Karpas-422 (cell line): ENCODE measurements at places on chromosomes 3 and 15.

DNA sequence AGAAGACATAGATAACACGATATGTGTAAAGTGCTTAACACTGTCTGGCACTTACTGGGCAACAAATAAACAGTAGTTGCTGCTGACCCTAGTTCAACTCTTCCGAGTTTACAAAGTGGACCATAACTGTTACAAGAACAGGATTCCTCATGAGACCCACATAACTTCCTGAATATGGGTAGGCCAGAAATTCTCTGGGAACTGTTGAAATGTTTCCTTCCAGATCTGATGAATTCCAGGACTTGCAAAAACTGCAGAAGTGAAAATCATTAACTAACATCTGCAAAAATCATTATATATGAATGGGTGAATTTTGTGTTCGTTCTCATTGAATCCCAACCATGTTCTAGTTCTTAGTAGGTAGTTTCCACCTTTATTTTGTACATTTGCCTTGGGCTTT lies 181.7 kb upstream of the MME start:
- DNase-seq: no peak

DNA sequence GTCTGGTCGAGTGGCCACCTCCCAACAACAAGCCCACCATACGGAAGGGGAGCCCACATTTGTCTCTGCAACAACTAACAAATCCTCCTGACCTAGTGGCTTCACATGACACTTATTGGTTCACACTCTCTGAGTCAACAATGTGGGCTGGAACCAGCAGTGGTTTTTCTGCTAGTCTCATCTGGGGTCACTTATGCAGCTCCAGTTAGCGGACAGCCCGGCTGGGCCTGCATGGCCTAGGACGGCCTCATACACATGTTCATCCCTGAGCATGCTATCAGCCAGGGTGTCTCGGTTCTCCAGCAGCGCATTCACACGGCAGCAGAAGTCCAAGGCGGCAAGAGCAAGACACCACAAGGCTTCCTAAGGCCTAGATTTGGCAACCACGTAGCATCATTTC lies 281.7 kb downstream of the XXYLT1 start:
- DNase-seq: no peak

- no peak for DNase-seq
Measured at GRCh38 chr3:17157713-17158112, 273.0 kb downstream of the PLCL2 start.

DNA sequence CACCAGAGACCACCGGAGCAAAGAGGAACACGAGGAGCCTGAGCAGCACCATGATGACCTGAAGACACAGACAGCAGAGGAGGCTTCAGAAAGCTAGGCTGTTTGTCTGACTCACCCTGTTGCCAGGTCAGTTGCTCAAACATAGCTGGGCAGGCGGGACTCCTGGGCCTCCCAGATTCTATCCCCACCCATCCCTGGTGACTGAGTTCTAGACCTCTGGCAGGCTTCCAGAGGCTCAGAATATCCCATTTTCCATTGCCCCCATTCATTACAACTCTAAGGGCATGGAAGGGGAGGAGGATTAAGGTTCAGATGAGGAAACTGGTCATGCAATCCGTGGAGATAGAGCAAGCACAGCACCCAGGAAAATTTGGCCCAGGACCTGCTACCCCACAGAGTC lies at the start of gene CDHR4:
Gene CDHR4, minus strand, starts transcription at position 113 of the 400 bp plus-strand sequence. Its CDS starts 61 bp downstream, at position 52.
- no peak for DNase-seq

DNA sequence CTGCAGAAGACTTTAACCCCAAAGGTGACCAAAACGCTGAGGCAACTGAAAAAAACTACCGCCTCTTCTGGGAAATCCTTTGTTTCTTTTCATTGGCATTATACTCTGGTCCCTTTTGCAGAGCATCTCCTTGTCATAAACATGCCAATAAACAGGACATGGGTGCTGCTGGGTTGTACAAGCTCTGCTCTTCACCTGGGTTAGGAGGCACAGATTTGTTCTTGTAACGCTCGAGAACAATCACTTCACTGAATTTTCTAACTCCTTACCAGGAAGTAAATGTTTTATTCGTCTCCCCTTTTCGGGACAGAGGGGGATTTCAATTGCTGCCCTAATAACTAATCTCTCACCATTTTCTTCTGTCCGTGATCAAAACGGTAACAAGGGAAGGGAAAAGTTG lies 1.3 kb downstream of the PLCH1 start:
- DNase-seq: no peak

DNA sequence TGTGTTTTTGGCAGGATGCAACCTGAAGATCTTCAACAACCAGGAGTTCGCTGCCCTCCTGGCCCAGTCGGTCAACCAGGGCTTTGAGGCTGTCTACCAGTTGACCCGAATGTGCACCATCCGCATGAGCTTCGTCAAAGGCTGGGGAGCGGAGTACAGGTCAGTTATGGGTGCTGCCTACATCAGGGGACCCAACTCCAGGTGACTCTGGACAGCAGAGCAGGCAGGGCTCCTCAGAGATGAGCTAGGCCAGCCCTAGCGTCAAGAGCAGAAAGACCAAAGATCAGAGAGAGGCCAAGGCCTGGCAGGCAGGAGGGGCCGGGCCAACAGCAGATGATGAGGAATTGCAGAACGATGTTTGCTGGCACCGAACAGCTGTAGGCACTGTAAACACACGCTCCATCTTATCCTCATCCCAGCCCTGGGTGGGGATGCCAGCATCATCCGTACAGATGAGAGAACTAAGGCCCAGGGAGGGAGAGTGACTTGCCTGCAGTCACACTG lies 67.1 kb downstream of the AAGAB start:
- no peak for DNase-seq

GRCh38 chr15:89070197-89071124 lies 17.8 kb upstream of the ABHD2 start:
- DNase-seq: no peak

GRCh38 chr3:141305436-141305835 lies 62.9 kb upstream of the ZBTB38 start:
- DNase-seq: peak; percentile 47

DNA sequence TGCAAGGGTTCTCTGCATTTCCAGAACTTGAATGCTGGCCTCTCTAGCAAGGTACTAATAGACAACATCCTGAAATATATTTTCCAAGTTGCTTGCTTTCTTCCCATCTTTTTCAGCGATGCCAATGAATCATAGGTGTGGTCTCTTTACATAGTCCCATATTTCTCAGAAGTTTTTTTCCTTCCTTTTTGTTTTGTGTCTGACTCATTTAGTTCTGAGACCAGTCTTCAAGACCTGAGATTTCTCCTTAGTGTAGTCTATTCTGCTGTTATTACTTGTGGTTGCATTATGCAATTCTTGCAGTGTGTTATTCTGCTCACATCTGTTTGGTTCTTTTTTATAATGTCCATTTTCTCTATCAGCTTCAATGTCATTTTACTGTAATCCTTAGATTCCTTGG lies 1265.0 kb upstream of the ALCAM start:
- DNase-seq: no peak

DNA sequence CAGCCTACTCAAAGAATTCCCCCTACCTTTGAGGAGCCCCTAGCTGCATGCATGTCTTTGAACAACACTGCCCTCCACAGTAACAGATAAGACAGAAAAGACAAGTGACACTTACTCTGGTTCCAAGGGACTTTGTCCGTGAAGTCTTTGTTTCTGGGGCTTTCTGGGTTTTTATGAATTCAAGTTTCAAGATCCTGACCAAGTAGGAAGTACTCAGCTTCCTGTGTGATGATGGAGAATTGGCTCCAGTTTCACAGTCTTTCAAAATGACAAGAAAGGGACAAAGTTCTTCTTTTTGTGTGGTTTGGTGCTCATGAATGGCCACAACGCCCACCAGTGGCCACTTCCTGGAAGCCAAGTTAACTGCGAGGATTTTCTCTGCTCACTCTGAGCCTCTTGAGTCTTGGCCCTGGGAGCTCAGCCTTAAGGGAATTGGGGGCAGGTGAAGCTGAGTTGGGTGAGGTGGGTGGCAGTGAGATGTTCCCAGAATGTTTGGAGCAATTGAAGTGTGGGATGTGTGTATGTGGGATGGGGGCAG lies at the start of gene CCR1:
Gene CCR1, minus strand, starts transcription at position 147 of the 538 bp plus-strand sequence. CDS start 4,000 bp downstream, outside the sequence.
- DNase-seq: peak; percentile 80

DNA sequence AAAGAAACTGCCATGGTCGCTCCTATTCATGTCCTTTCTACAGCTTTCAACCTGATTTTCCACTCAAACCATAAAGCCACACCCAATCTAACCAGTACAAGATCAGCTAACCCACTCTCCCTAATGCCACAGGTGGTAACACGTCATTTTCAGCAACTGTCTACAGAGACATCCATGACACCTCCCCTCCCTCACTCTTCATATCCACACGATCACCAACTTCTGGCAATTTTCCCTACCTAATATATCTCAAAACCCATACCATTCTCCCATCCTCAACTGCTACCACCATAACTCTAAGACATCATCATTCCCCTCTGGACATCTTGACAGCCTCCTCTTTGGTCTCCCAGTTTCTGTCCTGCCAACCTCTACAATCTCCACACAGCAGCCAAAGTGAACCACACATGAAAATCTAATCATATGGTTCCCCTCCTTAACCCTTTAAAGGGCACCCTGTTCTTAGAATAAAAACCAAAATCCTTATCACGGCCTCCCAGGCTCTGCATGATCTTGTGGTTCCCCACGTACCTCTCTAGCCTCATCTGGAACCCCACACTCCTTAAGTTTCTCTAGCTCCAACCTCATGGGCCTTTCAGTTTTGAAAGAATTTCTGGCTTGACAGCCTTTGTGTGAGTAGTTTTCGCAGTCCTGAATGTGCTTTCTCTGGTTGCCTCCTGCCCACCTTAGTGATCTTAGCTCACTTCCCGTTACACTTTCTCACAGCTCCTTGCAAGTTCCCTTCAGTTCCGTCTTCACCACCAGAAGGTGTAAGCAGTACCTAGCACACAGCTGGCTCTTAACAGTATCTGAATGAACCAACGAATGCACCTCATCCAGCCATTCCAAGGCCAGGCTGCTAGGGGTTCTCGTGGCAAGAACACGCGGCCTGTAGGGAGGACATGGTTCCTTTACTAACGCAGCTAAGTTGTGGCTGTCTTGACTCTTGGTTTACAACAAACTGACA lies 33.4 kb downstream of the SPINK8 start:
- peak; percentile 83 for DNase-seq

- no peak for DNase-seq
Measured at GRCh38 chr3:141408596-141408995, 40.3 kb downstream of the ZBTB38 start.

- DNase-seq: no peak
Measured at GRCh38 chr15:69812861-69813261, 284.9 kb downstream of the TLE3 start.

GRCh38 chr15:38843051-38843501 lies 278.5 kb upstream of the RASGRP1 start:
- no peak for DNase-seq

GRCh38 chr3:78634316-78634715 lies 1133.5 kb downstream of the ROBO1 start:
- DNase-seq: no peak

DNA sequence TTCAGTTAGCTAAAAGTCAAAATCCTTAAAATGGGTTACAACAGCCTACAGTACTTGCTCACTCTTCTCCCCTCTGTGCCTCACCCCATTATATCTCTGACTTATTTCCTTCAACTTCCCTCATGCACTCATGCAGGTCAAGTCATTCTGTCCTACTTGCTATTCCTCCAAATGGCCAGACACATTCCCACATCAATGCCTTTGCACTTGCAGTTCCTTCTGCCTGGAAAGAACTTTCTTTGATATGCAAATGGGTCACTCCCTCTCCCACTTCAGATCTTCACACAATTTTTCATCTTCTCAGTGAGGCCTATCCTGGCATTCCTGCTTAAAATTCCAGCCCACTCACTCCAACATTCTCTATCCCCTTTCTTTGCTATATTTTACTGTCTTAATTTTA lies 547.2 kb upstream of the TGFBR2 start:
- no peak for DNase-seq

DNA sequence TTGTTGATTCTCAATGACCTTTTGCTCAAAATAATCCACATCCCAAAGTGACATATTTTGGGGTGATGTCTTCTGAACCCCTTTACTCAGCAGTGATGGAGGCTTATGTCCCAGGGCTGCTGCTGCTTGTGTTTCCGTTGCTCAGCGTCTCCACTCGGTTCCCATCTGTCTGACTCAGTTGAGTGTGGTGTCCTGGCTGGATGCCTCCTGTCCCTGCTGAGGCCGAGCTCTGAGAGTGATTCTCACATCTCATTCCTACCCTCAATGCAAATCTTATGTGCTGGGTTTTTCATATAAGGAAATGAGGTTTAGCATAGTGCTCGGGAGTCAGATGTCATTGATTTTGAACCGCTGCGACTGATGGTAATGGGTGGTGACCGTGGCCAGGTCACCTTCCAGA lies 247.4 kb downstream of the GABRG3 start:
- DNase-seq: no peak

DNA sequence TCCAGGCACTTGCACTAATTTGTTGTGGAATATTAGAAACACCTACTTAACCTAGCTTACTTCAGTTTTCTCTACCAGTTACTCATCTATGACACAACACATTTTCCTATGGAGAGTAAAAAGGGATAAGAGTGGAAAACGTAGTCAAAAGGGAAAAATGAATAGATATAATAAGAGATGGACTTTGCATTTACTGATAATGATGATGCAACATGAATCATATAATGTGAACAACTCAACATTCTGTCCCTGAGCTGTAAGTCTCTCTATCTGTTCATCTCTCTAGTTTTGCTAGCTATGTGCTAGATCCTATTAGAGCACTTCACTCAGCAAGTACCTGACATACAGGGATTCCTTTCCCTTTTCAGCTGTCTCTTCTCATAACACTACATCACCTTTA lies 627.1 kb downstream of the AGBL1 start:
- DNase-seq: no peak

DNA sequence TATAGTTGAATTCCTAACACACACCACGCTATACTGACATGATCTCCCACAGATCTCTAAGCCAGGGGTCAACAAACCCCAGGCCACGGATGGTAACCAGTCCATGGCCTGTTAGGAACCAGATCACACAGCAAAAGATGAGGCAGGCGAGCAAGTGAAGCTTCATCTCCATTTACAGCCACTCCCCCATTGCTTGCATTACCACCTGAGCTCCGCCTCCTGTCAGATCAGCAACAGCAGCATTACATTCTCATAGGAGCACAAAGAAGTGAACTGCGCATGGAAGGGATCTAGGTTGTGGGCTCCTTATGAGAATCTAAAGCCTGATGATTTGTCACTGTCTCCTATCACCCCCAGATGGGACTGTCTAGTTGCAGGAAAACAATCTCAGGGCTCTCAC lies 2.7 kb downstream of the PDCD7 start:
- peak; percentile 54 for DNase-seq

DNA sequence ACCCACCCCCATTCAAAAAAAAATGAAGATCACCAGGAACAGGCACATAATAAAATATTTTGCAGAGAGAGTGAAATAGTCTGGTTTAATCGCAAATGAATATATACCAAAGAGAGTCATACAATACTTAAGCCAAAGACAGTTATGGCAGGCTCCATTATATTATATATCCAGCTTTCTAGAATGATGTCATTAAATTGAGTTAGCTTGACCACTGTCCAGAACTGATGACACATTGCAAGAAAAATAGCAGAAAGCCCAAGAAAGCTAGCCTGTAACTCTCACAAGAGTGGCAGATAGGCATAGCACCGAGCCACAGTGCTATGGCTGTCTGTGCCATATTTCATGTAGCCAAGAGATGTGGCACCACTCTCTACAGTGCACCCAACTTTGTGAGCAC lies 231.9 kb upstream of the SEMA6D start:
- DNase-seq: no peak
